ENCODE measurements at places on chromosomes 6 and 20.

GRCh38 chr6:20021795-20022194 lies 184.6 kb downstream of the ID4 start:
- DNase-seq = no peak

DNA sequence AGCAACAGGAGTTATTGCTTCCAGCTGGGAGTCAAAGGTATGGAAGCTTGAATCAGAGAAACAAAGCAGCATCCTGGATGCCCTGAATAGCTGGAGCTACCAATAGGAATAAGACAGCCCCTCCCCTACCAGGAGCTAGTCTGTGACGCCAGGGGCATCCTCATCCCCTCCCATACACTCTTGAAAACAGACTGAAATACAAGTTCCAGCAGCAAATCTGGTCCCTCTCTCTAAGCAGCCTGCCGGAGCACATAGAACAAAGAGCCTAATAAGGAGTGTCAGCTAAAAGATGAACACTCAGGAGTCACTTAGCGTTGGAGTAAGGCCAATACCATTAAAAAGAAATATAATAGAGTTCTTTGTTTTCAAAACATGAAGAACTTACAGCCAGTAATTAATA lies 25.6 kb downstream of the FILIP1 start:
- no peak for DNase-seq

DNA sequence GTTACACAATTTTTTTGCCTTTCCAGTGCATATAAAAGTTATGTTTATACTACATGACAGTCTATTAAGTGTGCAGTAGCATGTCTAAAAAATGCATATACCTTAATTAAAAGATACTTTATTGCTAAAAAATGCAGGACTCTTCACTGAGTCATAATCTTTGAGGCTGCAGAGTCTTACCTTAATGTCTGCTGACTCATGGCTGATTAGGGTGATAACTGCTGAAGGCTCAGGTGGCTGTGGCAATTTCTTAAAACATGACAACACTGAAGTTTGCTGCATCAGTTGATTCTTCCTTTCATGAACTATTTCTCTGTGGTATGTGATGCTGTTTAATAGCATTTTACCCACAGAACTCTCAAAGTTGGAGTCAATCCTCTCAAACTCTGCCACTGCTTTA lies 19.1 kb downstream of the ZSCAN23 start:
- no peak for DNase-seq

DNA sequence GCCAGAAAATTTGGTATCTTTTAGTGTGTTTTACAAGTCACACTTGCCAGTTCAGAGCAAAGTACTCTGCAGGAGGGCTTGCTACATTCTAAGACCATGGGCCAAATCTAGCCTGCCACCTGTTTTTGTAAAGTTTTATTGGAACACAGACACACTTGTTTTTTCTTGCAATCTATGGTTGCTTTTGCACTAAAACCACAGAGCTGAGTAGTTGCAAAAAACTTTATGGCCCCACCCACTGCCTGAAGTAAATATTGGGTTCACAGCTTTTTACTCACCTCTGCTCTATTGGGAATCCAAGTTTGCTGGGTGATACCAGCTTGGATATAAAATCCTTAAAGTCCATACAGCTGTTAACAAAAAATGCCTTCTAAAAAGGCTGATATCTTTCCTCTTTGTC lies 109.0 kb downstream of the ZFP64 start:
- DNase-seq = no peak

DNA sequence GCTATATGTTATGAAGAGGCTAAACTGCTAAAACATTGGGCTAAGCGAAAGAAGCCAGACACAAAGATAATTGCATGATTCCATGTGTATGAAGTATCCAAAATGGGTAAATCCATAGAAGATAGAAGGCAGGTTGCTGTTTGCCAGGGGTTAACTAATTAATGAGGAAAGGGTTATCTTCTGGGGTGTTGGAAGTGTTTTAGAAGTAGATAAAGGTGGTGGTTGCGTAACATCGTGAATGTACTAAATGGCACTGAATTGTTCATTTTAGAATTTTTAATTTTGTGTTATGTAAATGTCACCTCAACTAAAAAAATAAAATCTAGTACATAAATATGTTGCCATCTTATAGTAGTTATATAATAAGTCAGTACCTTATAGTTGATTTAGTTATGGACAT lies 104.4 kb upstream of the ADGRF4 start:
- no peak for DNase-seq

GRCh38 chr6:17928514-17929430 lies 58.7 kb downstream of the KIF13A start:
- DNase-seq = no peak

DNA sequence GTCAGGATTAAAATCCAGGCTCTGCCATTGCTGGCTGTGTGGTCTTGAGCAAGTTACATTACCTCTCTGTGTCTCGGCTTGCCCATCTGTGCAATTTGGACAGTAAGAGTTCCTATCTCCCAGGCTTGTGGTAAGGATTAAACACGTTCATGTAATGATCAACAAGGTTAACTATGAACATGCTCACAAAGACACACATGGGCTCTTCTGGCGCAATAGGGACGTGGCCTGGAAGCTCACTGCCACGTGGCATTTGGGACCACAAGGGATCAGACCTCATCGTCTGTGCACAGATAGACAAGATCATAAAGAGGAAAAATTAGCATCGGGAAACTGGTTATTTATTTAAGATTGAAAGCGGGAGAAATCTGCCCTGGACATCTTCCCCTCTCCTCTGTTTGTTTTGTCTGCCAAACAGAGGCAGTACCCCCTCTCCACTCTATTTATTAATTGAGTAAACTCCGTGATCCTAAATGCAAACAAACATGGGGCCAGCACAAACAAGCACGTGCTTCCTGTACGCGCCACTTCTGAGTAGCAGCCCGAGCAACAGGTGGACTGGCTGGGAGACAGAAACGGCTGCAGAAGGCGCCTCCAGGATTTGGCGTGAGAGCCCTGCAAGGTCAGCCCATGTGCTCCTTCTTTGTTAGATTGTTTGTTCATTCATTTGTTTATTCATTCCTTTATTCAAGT lies 95.0 kb downstream of the CDH26 start:
- DNase-seq = no peak

- no peak for DNase-seq
Measured at GRCh38 chr6:155078331-155078745, 83.2 kb downstream of the TIAM2 start.

DNA sequence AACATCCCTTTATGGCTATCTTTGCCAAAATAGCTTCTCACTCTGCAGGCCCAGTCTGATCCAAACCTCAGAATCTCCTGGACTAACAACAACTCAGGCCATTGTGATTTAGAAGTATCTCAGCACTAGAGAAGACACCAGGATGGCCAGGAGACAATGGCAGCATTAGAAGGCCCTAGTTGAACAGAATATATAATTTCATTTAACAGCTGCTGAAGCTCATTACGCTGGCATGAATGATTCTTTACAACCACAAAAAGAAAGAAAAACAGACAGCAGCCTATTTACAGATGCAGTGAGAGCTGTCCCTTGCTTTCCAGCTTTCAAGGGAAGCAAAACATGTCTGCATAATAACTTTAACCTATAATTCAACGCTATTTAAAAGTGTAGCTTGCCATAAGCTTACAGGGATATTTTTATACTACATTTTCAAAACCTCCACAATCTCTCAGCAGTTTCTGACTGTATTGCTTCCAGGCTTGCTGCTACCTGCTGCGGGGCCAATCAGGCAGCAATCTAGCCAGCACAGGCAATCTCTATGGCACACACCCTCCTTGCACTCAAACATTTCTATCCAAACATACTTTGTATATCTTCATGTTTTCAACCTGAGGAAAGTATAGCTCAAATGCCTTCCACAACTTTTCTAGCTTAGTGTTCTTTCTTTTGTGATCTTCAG lies 107.3 kb downstream of the OGFRL1 start:
- no peak for DNase-seq

- DNase-seq = no peak
Measured at GRCh38 chr6:13851330-13851729, 37.0 kb upstream of the MCUR1 start.

- DNase-seq = no peak
Measured at GRCh38 chr6:83849127-83849526, 4.0 kb upstream of the RIPPLY2 start.

DNA sequence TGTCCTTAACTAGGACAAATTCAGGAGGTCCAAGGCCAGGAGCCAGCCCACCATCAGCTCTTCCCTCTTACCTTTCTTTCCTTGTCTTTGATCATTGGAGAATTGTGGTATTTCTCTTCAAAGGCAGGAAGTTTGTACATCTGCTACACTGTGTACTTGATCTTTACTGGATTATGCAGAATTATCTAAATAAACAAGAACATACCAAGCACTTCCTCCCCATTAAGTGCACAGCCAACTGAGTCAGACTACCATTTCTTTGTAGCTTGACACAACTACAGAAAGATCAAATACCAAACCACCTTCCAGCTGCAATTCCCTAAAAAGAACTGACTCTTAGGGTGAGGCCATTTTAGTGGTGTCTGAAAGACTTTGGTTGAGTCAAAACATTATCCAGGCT lies 195.1 kb downstream of the HDGFL1 start:
- no peak for DNase-seq
